ENCODE measurements at places on chromosomes 2 and 18.

- DNase-seq: no peak
These were observed 32.8 kb downstream of the FMNL2 start for GRCh38 chr2:152367547-152368390.

DNA sequence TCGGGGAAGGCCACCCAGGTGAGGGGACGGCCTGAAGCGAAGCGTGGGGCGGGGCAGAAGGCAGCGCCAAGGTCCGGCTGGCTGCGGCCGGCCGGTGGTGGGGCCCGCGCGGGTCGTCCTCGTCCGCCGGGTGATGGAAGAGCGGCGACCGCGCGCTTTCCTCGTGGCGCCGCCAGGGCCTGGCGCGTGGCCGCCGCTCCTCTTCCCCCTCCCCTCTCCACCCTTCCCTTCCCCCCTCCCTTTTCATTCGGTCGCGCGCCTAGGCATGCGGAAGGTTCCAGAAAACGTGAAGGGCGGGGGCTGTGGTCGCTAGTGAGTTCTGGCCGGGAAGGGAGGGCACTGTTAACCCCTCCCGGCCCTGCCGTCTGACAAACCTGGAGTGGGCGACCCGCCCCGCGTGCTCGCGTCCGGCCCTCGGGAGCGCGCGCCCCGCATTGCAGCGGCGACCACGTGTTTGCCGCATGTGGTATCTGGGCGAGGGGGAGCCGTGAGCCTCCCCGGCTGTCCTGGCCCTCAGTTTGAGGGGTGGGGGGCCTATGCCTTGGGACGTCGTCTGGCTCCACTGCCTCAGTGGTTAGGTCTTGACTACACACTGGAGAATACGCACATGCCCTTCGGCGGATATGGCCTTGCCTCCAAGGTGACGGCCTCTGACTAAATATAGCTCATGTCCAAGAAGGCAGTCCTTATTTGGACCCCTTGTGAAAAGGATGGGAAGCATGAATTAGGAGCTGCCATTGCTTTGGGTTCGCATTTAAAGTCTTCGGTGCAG is 579 bp downstream of the MAT2A start:
- peak; percentile 82 for DNase-seq

DNA sequence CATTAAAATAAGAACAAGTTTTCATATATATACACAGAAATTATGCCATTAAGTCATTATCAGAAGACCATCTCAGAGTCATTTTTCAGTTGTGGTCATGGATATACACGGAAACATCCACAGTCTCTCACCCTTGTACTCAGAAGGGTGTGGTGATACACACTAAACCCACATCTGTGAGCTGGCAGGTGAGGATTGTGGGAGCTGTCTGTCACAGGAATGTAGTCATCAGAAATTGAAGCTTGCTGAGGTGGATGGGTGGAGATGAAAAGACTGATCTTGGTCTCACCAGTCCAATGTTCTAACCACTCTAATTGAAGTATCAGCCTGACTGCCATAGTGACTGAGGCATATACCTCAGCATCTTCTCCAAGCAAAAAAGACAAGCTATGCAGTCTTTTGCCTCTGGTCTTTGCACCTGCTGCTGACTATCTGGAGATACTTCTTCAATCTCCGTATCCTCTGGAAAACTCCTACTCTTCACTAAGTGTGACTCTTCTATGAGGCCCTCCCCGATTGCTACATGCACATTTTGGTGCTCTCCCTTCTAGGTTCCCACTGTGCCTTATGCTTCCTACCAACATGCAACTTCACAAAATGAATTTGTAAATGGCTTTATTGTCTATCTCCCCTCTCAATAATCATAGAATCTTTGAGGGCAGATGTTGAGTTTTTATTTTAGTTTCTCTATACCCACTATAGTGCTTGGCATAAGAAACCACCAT is 232.8 kb downstream of the DYM start:
- peak; percentile 32 for DNase-seq

DNA sequence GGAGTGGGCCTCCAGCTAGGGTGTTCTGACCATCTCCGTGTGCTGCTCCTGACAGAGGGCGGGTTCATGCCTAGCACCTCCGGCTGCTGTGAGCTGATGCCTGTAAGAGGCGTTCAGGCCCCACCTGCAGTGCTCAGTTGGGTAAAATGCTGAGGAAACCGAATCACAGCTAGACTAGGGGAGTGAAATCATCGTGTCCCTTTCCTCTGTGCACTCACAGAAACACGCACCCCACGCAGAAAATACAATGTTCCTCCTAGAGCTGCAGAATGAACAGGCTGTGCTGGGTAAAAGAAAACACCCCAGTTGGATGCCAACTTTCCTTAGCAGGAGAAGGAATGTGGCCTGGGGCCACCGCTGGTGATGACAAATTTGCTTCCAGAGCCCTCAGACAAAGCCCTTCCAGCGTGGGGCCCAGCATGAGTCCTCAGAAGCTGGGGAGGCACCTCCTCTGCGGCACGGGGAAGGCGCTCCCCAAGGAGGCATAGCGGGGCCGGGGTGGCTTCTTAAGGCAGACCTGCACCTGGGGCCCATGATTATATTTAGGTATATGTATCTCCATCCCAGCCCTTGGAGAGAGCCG is 16.3 kb upstream of the ARHGEF4 start:
- peak; percentile 66 for DNase-seq

DNA sequence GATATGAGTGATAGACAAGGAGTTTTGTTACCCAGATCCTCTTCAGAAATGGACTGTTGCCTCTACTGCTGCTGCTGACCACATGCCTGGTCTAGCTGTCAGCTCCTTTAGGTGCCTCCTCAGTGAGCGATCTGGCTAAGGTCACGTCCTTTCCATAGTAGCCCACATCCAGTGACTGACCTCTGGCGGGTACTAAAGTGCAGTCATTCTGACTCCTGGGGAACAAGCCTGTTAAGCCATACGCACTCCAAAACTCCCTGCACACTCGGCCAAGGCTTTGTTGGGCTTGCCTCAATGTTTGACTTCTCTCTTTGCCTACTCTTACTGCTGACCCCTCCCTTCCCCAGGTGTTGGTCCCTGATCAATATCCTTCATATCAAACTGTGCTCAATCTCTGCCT is 685.2 kb downstream of the IRS1 start:
- DNase-seq: no peak

GRCh38 chr2:193668557-193669323 is 1474.0 kb upstream of the TMEFF2 start:
- DNase-seq: no peak

DNA sequence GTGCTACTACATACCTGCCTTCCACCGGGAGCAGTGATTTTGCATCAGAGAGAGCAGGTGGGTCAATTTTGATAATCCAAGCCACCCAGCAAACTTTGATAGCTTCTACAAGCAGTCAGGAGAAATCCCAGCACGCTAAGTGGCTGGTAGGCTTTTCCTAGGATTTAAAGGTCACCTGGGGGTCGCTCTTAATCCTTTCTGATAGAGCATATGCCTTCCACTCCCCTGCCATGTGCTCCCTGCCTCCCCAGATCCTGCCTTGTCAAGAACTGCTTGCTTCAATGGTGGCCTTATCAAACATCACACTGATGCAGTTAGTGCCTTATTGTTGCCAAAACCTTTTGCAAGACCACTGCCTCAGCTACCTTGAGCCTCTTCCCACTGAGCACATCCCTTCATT is 462.3 kb upstream of the MEX3C start:
- no peak for DNase-seq
